Heart left ventricle (tissue), 16 donors: ENCODE measurements at places on chromosomes 7 and 10.

- no peak for DNase-seq
These were observed 25.4 kb upstream of the LRGUK start for GRCh38 chr7:134101716-134102115.

DNA sequence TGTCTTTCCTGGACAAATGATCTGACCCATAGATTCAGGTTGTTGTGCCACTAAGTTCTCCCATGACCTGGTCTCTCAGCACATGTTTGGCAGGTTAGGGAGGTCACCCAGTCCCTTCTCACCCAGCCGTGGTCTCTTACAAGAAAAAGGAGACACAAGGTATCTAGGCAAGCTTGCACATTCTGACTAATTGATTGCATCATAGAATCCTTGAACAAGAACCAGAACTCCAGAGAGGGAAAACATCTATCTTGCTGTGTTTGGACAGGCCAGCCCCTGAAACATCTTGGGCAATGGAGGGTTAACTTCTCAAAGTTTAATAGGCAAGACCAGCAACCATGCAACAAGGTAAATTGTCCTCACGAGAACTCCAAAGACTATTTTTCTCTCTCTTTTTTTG is 8.5 kb upstream of the HK1 start:
- no peak for DNase-seq

DNA sequence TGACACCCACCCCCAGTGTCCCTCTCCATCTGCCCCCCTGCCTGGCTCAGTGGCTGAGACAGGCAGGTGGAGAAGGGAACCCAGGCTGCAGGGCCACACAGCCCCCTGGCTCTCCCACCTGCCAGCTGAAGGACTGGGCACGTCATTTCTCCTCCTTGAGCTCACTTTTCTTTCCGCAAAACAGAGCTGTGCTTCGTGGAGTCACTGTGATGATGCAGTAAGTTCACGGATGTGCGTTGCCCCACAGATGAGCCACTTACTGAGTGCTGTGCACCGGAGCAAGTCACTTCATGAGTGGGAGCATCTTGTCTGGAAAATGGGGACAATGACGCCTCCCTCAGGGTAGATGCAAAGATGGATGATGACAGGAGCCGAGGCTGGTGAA is 2.7 kb downstream of the OPN4 start:
- peak; percentile 12 for DNase-seq

DNA sequence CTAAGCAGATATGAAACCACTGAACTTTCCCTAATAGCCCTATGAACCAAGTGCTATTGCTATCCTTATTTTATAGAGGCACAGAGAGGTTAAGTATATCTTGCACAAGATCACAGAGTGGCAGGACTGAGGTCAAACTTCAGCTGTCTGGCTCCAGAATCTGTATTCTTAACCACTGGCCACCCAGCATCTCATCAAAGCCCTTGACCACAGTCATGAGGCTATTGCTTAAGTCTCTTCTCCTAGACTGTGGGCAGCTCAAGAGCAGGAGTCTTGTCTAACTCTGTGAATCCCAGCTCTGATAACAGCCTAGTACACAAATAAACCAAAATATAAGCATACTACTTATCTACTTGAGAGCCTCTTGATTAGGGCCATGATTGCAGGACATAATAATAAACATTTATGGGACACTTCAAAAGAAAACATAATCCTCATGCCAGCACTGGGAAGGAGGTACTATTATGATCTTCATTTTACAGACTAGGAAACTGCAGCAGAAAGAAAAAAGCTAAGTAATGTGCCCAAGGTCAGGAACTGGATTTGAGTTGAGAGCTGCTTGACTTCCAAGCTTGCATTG is 22.4 kb upstream of the SMC3 start:
- no peak for DNase-seq

DNA sequence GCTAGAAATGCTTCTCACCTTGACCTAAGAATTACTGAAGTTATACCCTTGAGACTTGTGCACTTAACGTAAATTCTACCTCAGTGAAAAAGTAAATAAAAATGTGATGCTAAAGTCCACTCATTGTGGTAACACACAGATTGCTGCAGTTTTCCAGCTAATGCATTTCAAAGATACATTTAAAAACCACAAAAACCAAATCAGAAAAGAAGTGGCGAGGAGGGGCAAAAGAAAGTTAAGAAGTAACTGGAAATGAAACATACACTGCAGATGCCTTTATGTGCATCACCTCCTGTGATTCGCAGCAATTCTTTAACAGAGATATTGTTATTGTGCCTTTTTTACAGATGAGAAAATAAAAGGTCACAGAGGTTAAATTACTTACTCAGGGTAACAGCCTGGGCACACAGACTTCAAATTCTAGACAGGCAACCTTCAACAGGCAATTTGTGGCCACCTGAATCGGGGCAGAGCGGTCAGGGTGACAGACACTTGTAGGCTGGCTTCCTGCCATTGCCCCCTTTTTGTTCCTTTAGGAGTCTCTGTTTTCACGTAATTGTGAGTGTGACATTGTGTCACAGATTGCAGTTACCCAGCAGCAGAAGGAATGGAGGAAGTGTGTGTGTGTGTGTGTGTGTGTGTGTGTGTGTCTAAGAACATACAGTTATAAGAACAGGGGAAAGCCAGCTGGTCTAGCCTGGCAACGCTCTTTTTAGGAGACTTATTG is 1.9 kb downstream of the WIPF3 start:
- no peak for DNase-seq

GRCh38 chr7:142790555-142790954 is 19.8 kb downstream of the PRSS2 start:
- no peak for DNase-seq

DNA sequence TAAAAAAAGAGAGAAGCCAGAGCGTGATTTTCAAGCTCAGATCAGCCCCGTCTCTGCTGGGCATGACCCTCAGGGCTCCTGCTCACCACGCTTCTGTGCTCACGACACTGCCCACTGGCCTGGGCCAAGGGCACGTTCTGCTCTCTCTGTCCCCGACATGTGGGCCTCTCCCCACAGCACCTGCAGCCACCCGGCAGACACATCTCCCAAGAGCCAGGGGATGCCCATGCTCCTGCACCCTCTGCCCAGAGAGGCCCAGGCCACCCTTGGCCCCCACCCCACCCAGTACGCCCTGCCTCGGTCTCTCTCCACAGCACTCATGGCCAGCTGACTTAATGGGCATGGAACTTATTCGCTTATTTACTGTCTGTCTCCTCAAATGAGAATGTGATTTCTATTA is 175.4 kb upstream of the RNF32 start:
- no peak for DNase-seq

GRCh38 chr7:91240376-91240941 is 23.8 kb upstream of the FZD1 start:
- no peak for DNase-seq
